ENCODE measurements at places on chromosomes 6 and 20. TPM values are rescaled to one million over a fixed set of nuclear protein-coding genes. Genes with fewer than 3 reads are reported as not detected.

Gene FOXF2
- not detected for total RNA-seq

- DNase-seq: no peak
Measured at GRCh38 chr6:41489120-41489851, 56.9 kb upstream of the FOXP4 start.

DNA sequence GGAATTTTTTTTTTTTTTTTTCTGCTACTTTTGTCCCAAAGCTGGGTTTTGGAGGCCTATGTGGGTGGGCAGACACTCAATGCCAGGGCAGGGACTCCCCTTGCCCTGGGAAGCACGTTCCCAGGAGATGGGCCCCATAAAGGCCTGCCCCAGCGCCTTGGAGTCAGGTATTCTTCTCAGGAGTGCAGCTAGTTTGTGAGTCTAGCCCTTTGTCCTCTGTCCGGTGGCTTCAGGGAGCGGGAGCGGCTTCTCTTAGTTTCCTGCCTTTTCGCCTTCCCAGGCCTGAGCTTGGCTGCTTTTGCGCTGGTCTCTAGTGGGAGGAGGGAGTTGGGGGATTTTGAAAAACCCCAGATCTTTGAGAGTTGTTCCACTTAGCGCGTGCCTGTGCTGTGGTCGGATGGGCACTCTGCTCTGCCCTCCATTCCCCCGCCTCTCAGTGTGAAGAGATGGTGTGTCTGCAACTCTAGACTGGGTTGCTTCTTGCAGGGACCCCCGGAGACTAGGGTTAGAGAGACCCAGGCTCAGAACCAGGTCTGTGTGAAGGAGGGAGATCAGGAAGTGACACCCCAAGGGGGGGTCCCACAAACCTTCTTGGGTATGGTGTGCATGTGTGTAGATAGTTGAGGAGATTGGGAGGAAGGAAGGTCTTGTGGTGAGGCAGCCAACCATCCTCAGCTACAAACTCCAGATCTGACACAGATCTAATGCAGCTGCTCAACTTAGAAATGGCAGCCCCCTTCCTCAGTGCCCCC is 1.3 kb downstream of the PLCG1 start:
- DNase-seq: no peak

- no peak for DNase-seq
Measured at GRCh38 chr20:22384978-22385377, 199.4 kb downstream of the FOXA2 start.

DNA sequence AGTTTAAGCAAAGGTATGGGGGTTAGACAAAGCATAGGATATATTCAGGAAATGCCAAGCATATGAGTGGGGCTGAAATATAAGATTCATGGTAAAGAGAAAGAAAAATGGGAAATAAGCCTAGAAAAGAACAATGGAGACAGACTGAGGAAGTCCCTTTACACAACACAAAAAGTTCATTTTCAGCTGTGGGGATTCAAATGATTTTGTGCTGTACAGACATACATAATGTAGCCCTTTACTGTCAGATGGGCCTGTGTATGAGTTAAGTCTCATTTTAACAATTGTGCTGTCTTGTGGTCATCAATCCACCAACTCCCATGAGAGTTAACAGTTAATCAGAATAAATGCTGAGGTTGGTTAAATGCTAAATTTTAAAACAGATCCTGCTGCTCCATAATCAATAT is 37.2 kb downstream of the REV3L start:
- DNase-seq: no peak

- DNase-seq: no peak
Measured at GRCh38 chr6:35810971-35811698, 6.0 kb downstream of the LHFPL5 start.

- DNase-seq: no peak
Measured at GRCh38 chr6:36625158-36625919, 31.2 kb downstream of the SRSF3 start.

GRCh38 chr20:38075161-38075998 is 41.8 kb downstream of the RPRD1B start:
- DNase-seq: no peak

DNA sequence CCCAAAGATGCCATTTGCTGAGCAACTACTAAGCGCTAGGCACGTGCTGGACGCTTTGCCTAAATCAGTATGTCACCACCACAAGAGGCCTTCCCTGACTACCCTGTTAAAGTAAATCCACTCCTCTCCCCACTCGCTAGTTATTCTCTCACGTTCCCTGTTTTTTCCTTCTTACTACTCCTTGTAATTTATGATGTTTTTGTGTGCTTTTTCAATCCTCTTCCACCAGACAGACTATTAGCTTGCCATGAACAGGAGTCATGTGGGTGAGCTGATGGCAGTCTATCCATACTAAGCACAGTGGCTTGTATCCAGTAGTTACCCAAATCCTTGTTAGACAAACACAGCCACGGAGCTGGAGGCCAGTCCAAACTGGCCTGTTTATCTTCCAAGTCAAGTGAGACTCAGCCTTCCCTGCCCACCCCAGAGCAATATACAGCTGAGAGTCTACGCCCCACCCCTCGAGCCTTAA is 41.2 kb downstream of the C6orf132 start:
- no peak for DNase-seq

DNA sequence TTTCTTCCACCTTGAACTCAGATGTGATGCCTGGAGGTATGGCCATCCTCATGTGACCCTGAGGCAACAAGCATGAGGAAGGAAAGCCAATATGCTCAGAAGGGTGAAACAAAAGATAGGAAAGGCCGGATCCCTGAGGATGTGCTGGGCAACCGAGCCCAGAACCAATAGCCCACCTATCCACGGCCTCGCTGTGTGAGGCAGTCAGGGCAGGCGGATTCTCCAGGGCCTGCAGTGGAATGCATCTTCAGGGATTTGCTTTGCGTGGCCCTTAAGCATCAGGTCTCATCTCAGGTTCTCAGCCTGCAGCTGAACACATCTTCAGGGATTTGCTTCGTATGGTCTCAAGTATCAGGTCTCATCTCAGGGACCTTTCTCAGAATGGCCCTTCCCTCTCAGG is 139.8 kb downstream of the ANKRD60 start:
- DNase-seq: no peak

Gene TP53TG5
- not detected for total RNA-seq

GRCh38 chr20:59416916-59417315 is 116.5 kb downstream of the EDN3 start:
- no peak for DNase-seq

DNA sequence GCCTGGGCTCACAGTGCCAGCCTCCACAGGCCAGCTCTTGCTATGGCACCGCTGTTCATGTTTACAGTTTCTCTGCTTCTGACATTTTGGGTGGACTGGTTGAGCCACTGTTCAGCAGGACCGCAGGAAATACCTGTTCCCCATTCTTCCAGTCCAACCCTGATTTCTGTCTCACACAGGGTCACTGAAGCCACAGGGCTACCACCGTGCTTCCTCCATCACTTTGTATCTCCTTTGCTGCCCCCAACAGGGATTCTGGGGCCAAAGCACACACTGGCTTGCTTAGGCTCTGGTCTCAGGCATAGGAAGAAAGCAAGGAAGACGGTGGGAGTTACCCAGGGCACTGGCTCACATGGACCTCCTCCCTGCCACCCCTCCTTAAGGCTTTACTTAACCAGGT is 164.5 kb downstream of the UNC5CL start:
- no peak for DNase-seq

- DNase-seq: no peak
Measured at GRCh38 chr20:21315138-21315537, 12.0 kb downstream of the XRN2 start.

Gene RUNX2
- 1.2 TPM for total RNA-seq

DNA sequence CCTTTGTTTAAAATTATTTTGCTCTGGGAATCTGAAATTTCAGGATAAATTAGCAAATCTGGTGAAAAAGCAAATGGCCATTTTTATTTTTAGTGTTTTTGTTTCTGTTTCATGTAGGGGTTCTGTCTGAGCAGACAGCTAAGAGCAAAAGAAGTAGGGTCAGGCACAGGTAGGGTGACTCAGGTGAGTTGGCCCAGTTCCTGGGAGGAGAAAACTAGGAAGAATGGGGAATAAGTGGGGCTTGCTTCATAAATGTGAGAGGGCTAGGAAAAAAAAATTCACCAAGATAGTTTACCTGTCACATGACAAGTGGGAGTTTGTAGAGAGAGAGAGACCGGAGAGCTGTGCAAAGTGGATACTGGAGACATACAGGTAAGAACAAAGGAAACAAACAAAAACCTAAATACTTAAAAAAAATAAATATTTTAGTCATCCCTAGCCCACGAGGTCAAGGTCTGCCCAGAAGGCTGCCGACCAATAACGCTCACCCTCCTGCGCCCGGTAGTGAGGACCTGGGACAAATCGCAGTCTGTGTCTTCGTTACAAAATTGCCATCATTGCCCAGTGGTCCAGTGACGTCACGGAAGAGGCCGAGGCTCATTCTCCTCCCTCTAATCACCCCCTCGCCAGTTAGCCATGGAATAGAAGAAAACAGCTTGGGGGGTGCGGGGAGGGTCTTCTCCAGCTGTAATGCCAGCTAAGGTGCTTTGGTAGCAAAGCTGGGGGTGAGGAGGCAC is 2.3 kb downstream of the THBD start:
- DNase-seq: no peak

- DNase-seq: no peak
Measured at GRCh38 chr20:55582498-55582897, 422.8 kb downstream of the CBLN4 start.

Gene PACSIN1
- total RNA-seq: 10.5 TPM

- no peak for DNase-seq
Measured at GRCh38 chr6:113645576-113645970, 211.6 kb upstream of the MARCKS start.

Gene BPIFB2
- not detected for total RNA-seq

Gene SLC4A11
- total RNA-seq: 29.1 TPM

GRCh38 chr20:24879875-24880274 is 69.2 kb upstream of the CST7 start:
- no peak for DNase-seq

Gene FRMD1
- not detected for total RNA-seq

Gene KIF16B
- total RNA-seq: 9.2 TPM

Gene KDM1B
- 7.5 TPM for total RNA-seq

DNA sequence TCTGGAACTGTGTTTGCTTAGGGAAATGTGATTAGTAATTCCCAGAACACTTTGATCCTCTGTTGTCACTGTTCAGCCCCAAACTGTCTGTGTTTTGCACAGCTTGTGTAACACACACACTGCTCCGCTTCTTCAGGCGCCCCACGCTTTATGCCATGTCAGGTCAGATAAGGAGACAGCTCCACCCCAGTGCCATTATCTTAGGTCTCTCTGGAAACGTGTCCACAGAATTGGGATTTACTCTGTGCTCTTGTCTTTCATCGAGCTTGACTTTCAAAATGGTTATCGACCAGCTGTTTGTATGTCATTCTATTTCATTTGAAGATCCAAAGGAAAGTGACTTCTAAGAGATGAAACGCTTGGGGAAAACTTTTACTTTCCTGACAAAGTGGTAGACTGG is 106.4 kb upstream of the SSTR4 start:
- no peak for DNase-seq

DNA sequence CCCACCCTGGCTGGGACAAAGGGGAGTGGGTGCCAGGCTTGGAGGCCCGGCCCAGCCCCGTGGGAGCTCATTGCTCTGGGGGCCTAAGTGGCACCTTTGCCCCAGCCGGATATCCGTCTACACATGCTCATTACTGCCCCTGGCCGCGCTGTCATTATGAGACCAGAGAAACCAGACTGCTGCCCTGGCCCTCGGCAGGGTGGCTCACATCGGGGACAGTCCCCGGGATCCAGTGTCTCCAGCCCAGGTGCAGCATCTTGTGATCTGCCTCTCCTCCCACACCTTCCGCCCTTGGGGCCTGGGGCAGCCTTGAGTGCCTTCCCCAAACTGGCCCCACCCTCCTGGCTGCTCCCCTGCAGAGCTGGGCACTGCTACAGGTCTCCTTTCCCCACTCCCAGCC is 4.9 kb downstream of the SRMS start:
- DNase-seq: no peak

GRCh38 chr6:122956376-122956775 is 39.7 kb upstream of the CLVS2 start:
- DNase-seq: no peak

Gene OPN5
- total RNA-seq: not detected

DNA sequence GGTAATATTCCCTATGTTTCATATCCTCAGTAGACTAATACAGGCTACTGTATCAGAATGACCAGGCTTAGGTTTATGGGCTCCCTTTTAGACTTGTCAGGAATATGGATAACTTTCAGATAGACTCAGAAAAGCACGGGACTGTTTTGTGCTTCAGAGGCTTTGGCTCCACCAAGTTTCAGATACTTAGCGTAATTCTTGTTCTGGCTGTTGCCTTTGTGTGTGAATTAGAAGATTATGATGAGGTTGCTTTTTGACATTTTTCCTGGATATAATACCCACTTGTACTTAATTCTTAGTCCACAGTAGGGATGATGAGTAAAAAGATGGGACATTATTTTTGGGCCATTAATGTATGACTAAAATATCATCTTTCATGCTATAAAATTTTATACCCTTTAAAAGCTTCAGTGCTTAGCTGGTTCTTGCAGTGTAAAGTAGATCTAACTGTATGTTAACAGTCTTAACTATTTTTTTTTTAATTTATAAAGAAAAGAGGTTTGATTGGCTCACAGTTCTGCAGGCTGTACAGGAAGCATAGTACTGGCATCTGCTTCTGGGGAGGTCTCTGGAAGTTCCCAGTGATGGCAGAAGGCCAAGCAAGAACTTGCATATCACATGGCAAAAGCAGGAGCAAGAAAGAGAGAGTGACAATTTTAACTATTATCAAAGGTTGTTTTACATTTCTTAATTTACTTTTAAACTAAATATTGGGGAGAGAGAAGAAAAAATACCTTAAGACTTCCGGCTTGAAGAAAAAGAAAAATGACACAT is 120.7 kb downstream of the ZFAND3 start:
- no peak for DNase-seq

- DNase-seq: peak; percentile 56
Measured at GRCh38 chr6:42745083-42745639, 742 bp downstream of the TBCC start.

- DNase-seq: no peak
Measured at GRCh38 chr6:33279971-33280511, 3.1 kb downstream of the B3GALT4 start.

DNA sequence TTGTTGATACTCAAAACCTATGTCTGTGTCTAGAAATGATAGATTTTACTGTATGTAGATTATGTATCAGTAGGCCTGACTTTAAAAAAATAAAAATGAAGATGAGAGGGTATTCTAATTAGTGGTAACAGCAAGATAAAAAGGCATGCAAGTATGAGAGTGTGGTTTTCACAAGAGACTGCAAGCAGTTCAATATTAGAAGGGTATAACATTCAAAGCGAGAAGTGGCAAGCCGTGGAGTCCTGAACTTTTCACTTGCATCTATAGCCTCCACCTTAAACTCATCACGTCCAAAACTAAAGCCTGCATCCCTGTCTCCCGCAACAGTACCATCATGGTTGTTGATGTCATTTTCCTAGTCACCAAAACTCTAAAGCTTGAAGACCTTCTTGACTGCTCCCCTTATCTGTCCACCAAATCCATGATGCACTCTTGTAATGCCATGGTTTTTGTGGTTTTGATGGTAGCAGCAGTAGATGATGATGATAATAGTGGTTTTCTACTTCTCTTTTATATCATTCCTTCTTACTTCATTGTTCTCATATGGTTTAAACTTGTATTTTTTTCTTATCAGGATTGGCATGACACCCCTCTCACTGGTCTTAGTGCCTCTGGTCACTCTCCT is 9.2 kb upstream of the CGA start:
- no peak for DNase-seq

- DNase-seq: no peak
Measured at GRCh38 chr6:47419621-47420020, 58.0 kb upstream of the CD2AP start.

Gene SLC9A8
- 6.2 TPM for total RNA-seq

All from H1 (cell line).